ENCODE measurements at places on chromosomes 4 and X.

GRCh38 chr4:26032142-26032541 lies 118.1 kb downstream of the SMIM20 start:
- no peak for DNase-seq

GRCh38 chrX:43970528-43970927 lies 2.7 kb downstream of the NDP start:
- DNase-seq, result no peak

- DNase-seq, result no peak
Observed at GRCh38 chr4:56743550-56743949, 62.5 kb upstream of the HOPX start.

DNA sequence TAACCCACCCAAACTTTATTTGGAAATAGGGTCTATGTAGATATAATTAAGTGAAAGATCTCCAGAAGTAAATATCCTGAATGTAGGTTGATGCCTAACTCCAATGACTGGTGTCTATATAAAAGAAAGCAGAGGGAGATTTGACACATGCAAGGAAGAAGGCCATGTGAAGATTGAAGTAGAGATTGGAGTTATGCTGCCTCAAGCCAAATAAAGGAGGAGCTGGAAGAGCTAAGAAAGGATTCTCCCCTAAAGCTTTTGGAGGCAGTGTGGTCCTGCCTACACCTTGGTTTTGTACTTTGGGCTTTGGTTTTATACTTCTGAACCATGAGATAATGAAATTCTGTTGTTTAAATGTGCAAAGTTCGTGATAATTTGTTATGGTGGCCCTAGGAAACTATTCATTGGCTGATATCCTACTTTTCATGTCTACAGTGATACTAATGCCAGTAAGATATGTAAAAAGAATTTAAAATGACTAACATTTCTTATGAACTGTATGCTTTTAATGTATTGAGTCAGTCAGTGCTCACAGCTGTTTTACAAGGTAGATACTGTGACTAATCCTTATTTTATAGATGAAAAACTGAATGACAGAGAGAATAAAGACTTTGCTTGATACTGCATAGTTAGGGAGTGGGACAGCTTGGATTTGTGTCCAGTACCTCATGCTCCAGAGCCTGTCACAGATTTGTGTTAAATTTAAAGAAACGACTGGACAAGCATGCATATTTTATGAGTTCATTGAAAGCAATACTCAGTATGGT lies 5.9 kb upstream of the RAB40AL start:
- DNase-seq, result no peak

DNA sequence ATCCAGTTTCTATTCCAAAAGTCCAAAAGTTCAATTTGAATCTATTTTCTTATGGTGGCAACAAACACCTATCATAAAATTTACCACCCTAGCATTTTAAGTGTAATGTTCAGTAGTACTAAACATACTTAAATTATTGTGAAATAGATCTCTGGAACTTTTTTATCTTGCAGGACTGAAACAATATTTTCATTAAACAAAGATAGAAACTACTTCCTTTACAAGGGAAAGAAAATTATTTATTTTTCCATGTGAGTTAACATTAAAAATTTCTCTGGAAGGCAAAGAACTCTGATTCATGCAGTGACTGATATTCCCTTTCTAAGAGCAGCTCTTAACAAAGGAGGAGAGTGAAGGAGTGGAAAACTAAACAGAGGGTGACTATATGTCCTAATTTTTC lies 40.2 kb downstream of the ADH7 start:
- DNase-seq, result no peak

DNA sequence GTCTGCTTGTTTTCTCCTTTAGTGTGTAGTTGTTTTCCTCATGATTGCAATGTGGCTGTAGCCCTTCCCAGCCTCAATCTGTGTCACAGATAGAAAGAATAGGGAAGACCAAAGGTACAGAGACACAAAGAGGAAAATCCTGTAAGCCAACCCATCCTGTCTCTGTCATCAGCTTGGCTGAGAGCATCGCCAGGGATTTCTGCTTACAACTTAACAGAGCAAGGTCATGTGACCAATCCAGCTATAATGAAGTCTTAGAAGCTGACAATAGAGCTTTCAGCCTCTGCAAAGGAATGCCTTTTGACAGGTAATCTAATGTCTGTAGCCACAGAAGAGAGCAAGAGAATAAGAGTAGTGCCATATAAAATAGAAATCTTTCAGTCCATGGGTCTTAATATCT lies 1598.0 kb upstream of the AGA start:
- no peak for DNase-seq

DNA sequence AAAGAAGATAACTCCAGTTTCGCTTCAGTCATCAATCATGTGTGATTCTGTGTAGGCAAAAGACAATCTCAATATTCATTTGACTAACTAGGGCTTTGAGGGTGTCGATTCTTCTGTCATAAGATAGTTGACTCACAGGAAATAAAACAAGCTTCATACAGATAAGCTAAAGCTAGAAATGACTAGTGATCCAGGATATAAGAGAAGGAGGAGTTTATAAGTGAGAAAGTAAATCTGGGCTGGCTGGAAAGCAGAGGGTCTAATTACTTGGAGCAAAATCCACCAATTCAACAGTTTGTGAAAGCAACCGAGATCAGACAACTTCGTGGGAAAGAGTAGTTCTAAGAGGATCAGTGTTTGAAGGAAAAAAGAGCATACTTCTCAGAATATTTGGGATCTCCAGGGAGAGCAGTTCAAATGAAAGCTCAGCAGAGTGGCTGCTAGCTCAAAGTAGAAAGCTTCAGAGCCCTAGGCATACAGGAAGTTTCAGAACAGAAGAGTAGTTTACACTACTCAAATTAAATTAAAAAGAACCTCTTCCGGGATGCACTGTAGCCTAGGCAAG lies 429.3 kb downstream of the INPP4B start:
- DNase-seq, result no peak

DNA sequence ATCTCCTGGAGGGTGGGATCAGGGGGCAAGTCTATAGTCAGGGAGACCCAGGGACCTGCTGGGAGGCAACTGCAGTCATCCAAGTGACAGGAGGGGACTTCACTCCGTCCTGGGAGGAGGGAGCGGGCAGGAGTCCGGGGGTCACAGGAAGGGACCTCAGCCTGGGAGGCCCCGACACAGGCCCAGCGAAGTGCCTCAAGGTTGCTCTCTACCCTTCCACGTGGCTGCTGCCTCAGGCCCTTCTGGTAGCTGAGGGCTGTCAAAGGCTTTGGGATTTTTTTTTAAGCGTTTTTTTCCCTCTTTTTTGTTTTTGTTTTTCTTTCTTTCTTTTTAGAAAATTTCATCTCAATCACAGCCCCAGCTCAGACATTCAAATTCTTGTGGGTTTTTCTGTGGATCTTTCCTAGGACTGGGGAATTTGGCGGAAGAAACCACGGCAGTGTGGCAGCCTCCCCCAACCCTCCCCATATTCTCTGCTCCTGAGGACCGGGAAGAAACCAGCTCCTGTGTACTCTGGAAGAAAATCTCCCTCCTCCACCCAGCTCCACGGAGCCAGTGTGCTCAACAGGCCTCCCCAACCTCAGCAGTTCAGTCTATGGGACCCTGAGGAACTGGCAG lies 1.4 kb upstream of the HAUS7 start:
- DNase-seq, result no peak

Measured in esophagus squamous epithelium (tissue), 5 donors.